Adipocyte (in vitro differentiated cells): ENCODE measurements at places on chromosomes 7 and 10.

GRCh38 chr7:36278620-36279172, 111.0 kb upstream of the ANLN start:
- peak; percentile 82 for DNase-seq

DNA sequence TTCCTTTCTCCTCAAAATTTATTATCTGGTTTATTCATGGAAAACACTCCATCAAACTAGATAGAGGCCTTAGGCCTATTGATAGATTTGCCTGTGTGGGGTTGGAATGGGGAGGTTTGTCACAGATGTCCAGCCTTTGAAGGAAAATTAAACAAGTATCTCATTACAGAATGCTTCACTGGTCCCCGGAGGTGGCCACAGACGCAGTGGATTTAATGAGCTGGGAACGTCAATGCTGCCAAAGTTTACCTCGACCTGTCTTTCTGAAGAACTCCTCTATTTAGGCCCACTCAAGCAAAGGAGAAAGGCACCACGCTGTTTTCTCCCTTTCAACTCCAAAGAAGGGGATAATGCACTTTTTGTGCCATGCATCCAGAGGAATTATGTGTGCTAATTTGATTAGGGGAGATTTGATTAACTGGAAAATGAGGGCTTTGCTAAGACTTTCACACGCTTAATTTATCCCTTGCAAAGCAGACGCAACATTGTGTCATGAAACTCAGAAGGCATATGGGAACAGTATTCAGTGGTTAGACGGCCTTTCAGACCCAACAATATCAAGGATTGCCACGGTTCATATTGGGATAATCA, 558.8 kb upstream of the GALNT17 start:
- DNase-seq = no peak

GRCh38 chr7:39650676-39651075, 27.3 kb downstream of the RALA start:
- peak; percentile 9 for DNase-seq

DNA sequence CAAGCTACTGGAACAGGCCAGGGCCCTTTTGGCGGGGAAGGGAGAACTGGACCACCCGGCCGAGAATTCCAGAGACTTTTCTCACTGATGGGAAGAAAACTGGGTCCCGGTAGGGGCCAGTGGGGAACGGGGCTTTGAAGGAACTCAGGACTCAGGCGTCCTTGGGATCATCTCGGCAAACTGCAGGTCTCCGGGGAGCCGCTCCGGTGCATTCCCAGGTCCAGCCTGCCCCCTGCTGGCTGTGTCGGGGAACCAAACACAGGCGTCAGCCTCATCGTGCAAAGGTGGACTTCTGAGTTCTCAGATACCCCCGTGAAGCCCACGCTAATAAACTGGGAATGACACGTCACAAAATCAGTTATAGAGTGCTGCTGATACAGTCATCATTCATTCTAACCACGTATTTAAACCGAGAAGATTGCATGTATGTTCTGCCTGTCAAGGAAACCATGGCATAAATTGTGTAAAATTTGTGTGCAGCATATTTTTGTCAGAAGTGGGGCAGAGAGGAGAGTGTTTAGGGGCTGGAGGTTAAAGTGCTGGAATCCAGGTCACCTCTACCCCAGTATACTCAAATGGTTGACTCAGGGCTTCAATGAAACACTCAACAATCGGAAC, 76.1 kb upstream of the CPXM2 start:
- peak; percentile 86 for DNase-seq

- DNase-seq = peak; percentile 5
These were observed 3.9 kb upstream of the PVRIG start for GRCh38 chr7:100215895-100216294.

DNA sequence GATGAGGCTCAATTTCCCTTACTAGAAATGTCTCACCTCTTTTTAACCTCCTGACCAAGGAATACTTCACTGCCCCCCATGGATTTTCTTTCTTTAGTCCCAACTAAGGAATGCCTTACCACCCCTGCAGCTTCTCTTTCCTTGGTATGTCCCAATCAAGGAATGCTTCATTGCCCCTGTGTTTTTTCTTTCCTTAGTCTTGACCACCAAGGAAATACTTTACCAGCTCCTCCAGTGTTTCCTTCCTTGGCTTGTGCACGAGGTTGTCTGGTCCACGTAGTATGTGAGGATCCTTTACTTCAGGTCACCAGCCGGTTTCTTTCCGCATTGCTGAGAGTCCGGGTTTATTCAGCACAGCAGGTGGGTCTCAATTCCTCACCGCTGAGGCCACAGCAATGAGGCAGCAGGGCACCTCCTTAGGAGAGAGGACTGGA, 59.3 kb downstream of the CYP2C9 start:
- DNase-seq = no peak

GRCh38 chr7:34806831-34807230, 148.8 kb downstream of the NPSR1 start:
- DNase-seq = no peak

DNA sequence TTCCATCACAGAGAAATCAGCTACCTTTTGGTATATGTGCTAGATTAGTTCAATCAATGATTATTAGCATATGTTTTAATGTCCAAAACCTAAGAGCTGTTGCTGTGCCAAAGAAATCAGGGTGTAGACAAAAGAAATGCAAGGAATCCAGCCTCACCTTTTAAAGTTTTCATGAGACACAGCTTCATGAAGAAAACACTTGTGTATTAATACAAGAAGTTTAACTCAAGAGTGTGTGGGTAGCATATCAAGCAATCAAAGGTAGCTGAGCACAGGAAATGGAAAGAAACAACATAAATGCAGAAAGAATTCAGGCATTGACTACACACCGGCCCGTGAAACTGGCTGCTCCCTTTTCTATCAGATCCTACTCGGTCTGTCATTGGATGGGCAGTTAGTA, 76.0 kb upstream of the CAV2 start:
- DNase-seq = no peak

DNA sequence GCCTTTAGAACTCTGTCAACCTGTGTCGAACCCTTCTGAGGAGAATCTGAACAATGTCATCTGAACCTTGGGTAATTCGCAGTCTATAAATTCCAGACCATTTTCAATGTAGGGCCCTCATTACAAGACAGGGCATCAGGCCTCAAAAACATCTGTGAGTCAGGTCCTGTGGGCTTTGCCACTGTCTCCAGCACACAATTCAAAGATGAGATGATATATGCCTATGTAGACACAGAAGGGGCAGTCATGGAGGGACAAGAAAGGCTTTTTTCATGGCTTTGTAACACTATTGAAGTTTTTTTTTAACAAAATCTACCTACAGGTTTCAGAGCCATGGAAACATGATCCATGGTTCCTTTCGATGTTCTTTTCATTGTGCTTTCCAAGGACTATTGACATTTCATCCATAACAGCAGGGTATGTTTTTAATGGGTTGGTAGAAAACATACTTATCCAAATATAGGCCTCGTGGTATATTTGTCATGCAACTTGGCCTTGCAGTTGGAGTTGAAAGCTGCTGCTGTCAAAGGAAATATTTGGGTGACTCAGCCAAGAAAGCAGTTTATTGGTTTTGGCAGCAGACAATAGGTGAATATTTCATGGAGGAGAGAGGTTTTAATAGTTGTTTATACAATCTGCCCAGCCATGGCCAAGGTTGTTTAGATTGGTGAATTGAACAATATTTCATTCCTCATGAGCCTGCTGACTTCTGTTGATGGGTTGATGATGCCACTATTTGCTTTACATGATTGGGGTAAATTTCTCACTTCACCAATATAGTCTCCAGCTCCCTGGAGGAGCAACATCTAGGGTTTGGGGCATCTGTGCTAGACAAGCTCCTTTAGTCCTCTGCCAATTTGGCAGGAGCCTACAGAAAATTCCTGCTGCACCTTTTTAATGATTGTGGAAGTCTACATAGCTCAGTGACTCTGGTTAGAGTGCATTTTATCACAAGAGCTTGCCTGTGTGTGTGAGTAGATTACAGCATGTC, 158.4 kb upstream of the TMEM72 start:
- peak; percentile 79 for DNase-seq

- DNase-seq = no peak
These were observed 272.0 kb downstream of the BAMBI start for GRCh38 chr10:28949005-28950004.

DNA sequence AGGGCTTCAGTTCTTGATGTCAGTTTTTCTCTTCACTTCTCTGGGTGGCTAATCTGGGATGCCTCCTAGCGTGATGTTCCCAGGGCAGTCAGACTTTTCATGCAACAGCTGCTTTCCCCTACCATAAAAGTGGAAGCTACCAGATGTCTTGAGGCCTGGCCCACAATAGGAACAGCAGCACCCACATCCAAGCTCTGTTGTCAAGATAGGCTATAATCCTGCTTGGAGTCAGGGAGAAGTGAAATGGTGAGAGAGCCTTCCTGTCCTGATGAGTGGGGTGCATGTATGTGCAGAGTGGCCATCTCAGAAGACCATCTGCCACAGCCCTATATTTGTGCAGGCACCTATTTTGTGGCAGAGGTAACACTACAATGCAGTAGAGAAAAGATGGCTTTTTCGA, 108.0 kb downstream of the HTR5A start:
- DNase-seq = no peak

- no peak for DNase-seq
These were observed 51.0 kb upstream of the ELN start for GRCh38 chr7:73976761-73977618.

DNA sequence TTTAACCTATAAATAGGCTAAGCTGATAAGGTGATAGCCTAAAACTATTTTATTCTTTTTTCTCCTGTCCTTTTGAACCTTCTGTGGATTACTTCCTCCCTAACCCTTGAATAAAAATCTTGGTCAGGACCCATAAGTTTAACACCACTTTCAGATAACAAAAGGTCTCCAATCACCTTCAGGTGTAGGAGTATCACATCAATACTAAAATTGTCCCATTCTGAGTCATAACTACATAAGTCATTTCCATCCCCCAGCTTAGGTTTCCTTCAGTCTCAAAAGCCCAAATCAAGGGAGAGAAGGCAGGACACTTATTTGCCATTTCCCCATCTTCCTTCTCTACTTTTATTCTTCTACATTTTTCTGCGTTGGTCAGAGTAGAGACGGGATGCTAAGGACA, 56.9 kb upstream of the WNT16 start:
- DNase-seq = no peak
